Breast epithelium (tissue), 4 donors: ENCODE measurements at places on chromosomes 7 and 10.
A peak's percentile ranks its signal among the peaks of the same experiment; 100 is the strongest.

GRCh38 chr10:62710182-62710581, 94.3 kb upstream of the ADO start:
- no peaks in the 10 kb centered on the region for H3K36me3 ChIP-seq
- H3K27ac ChIP-seq = no peak overlapping the region
- no peaks in the 10 kb centered on the region for H3K27me3 ChIP-seq

DNA sequence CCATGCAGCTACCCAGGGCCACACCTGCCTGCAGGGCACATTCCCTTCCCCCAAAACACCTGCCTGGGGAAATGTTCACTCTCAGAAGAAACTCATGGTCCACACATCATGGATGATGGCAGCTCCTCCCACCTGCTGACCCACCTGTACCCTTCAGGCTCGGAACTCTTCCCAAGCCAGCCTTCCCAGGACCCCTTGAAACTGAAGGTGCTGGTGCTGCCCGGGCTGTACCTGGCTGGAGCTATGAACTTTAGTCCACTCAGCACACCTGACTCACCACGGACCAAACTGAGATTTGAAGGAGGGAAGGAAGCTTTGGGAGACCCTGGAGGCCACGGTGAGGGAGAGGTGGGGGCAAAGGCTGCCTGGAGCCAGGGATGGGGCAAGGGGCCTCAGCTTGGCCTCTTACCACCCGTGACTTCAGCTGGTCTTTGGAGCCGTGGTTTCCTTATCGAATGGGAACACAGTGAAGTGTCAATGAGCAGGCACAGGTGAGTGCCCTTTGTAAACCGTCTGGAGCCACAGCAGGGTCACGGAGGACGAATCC, 30.1 kb upstream of the INPP5A start:
- no peak overlapping the region for H3K4me3 ChIP-seq
- no peak for DNase-seq
- H3K36me3 ChIP-seq = no peaks in the 10 kb centered on the region
- no peaks in the 10 kb centered on the region for H3K4me1 ChIP-seq

DNA sequence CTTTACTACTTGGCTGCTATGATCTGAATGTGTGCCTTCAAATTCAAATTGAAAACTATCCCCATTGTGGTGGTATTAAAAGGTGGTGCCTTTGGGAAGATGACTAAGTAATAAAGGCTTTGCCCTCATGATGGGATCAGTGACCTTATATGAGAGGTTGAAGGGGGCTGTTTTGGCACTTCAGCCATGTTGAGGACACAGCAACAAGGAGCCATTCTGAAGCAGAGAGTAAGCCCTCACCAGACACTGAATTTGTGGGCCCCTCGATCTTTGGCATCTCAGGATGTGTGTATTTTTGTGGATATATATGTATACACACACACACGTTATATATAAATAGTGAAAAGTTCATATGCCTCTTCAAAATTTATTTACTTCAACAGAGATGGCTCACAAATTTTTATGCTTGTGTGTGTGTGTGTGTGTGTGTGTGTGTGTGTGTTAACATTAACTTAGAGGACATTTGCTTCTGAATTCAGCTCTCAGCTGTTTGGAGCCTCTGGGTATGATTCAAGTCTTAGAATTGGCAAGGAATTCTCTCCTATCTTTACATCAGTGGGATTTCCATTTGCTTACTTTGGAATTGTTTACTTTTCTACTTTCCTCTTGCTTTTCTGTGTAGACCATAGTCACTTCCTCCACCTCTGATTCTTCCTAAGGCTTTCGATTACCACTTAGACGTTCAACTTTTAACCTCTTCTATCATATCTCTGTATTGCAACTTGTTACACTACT, 66.6 kb downstream of the MAGI2 start:
- no peak overlapping the region for H3K27ac ChIP-seq
- no peaks in the 10 kb centered on the region for H3K36me3 ChIP-seq
- no peaks in the 10 kb centered on the region for H3K4me1 ChIP-seq
- no peak for DNase-seq
- H3K27me3 ChIP-seq = no peaks in the 10 kb centered on the region

- H3K4me1 ChIP-seq = no peaks in the 10 kb centered on the region
- no peak for DNase-seq
- H3K36me3 ChIP-seq = no peaks in the 10 kb centered on the region
- H3K27ac ChIP-seq = no peak overlapping the region
Measured at GRCh38 chr7:114629762-114630161, 215.1 kb downstream of the FOXP2 start.

GRCh38 chr7:41134300-41135255, 568.3 kb downstream of the INHBA start:
- no peak overlapping the region for H3K27ac ChIP-seq
- no peak for DNase-seq
- no peaks in the 10 kb centered on the region for H3K27me3 ChIP-seq
- H3K4me1 ChIP-seq = no peaks in the 10 kb centered on the region

DNA sequence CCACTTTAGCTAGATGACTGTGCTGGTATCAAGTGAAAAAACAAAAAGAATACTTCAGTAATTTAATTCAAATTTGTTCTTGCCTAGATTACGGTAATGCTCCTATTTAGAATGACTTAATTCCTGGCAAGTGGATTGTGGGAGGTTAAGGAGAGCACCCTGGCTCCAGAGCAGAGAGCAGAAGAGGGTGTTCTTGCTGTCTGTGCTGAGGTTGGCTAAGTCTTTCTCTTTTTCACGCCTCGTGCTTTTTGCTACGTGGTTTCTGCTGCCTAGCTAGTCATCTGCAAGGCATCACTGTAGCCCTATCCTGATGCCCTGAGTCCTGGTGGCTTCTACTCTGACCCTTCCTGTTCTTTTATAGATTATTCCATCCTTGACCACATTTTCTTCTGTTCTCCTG, 101.4 kb downstream of the INSYN2A start:
- DNase-seq = no peak
- H3K27ac ChIP-seq = no peak overlapping the region
- no peaks in the 10 kb centered on the region for H3K4me1 ChIP-seq
- no peak overlapping the region for H3K4me3 ChIP-seq
- no peaks in the 10 kb centered on the region for H3K36me3 ChIP-seq

GRCh38 chr7:121401896-121402295, 5.8 kb upstream of the FAM3C start:
- no peaks in the 10 kb centered on the region for H3K27me3 ChIP-seq
- DNase-seq = no peak
- no peaks in the 10 kb centered on the region for H3K36me3 ChIP-seq
- H3K4me3 ChIP-seq = no peak overlapping the region

- no peak for DNase-seq
- no peaks in the 10 kb centered on the region for H3K4me1 ChIP-seq
- H3K27me3 ChIP-seq = no peaks in the 10 kb centered on the region
- H3K4me3 ChIP-seq = no peak overlapping the region
- no peak overlapping the region for H3K27ac ChIP-seq
Measured at GRCh38 chr7:98934267-98934666, 55.9 kb downstream of the TRRAP start.

GRCh38 chr10:67657775-67658174, 38.2 kb downstream of the CTNNA3 start:
- no peaks in the 10 kb centered on the region for H3K4me1 ChIP-seq
- H3K36me3 ChIP-seq = no peaks in the 10 kb centered on the region
- H3K27ac ChIP-seq = no peak overlapping the region

GRCh38 chr10:78798976-78799730, 269.6 kb upstream of the ZMIZ1 start:
- H3K4me1 ChIP-seq = peaks cover 7% of the 10 kb centered on the region
- H3K27me3 ChIP-seq = no peaks in the 10 kb centered on the region
- no peak overlapping the region for H3K27ac ChIP-seq
- H3K4me3 ChIP-seq = no peak overlapping the region

- H3K27ac ChIP-seq = no peak overlapping the region
- DNase-seq = no peak
- H3K4me3 ChIP-seq = no peak overlapping the region
- H3K36me3 ChIP-seq = no peaks in the 10 kb centered on the region
- H3K27me3 ChIP-seq = no peaks in the 10 kb centered on the region
Measured at GRCh38 chr10:126119599-126119998, 223.2 kb downstream of the FANK1 start.

GRCh38 chr7:82926477-82926876, 236.2 kb downstream of the PCLO start:
- no peaks in the 10 kb centered on the region for H3K4me1 ChIP-seq
- H3K27ac ChIP-seq = no peak overlapping the region
- no peaks in the 10 kb centered on the region for H3K36me3 ChIP-seq
- no peak overlapping the region for H3K4me3 ChIP-seq
- no peak for DNase-seq
- no peaks in the 10 kb centered on the region for H3K27me3 ChIP-seq

DNA sequence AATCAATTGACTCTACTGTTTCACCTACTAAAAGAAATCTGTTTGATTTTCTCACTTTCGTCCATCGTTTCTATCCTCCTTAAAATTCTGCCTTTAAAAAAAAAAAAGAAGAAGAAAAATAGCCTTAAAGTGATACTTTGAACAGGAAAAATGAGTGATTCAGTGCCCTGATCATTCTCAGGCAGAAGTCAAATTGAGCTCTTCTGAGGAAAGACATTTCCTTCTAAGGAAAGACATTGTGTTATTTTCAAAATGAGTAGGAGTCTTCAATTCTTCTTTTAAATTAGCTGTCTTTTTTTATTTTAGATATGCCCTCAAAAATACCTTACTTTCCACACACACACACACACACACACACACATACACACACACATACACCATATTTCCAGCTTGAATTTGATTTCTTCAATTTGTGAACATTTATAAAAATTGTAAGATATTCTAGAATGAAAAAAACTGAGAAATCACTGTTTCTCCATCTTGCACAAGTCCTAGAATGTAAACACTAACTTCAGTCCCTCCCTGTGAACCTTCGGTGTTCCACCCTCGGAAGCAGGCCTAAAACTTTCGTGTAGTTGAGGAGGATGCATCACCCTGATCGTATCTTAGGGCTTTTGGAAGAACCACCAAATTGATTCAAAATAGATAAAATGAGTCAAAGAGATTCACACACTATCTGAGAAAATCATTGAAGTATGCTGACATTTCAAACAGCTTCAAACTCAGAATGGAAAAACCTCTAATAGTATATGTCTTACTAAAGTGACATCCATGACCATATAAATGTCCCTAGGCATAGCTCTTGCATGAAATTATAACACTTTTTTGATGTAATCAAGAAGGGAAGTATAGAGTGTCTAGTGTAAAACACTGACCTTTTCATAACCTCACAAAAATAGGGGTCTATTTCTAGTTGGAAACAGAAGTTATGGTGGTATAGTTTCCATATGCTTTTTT, 270.8 kb downstream of the GATA3 start:
- H3K27ac ChIP-seq = no peak overlapping the region
- H3K4me3 ChIP-seq = no peak overlapping the region
- H3K27me3 ChIP-seq = no peaks in the 10 kb centered on the region
- DNase-seq = no peak
- H3K4me1 ChIP-seq = no peaks in the 10 kb centered on the region

- H3K27ac ChIP-seq = no peak overlapping the region
- no peak overlapping the region for H3K4me3 ChIP-seq
- DNase-seq = no peak
- no peaks in the 10 kb centered on the region for H3K4me1 ChIP-seq
Measured at GRCh38 chr7:140745266-140746058, 49.0 kb downstream of the NDUFB2 start.

- H3K4me3 ChIP-seq = no peak overlapping the region
- no peaks in the 10 kb centered on the region for H3K36me3 ChIP-seq
- no peaks in the 10 kb centered on the region for H3K27me3 ChIP-seq
- no peak for DNase-seq
Measured at GRCh38 chr10:94194256-94194655, 168.5 kb downstream of the NOC3L start.

GRCh38 chr7:29980151-29980550, 9.4 kb downstream of the SCRN1 start:
- no peaks in the 10 kb centered on the region for H3K4me1 ChIP-seq
- H3K27ac ChIP-seq = no peak overlapping the region
- H3K4me3 ChIP-seq = no peak overlapping the region

- no peak overlapping the region for H3K27ac ChIP-seq
- no peaks in the 10 kb centered on the region for H3K36me3 ChIP-seq
- no peak for DNase-seq
- H3K27me3 ChIP-seq = no peaks in the 10 kb centered on the region
- no peak overlapping the region for H3K4me3 ChIP-seq
- H3K4me1 ChIP-seq = no peaks in the 10 kb centered on the region
Measured at GRCh38 chr7:88300401-88300945, 6.2 kb downstream of the STEAP4 start.

DNA sequence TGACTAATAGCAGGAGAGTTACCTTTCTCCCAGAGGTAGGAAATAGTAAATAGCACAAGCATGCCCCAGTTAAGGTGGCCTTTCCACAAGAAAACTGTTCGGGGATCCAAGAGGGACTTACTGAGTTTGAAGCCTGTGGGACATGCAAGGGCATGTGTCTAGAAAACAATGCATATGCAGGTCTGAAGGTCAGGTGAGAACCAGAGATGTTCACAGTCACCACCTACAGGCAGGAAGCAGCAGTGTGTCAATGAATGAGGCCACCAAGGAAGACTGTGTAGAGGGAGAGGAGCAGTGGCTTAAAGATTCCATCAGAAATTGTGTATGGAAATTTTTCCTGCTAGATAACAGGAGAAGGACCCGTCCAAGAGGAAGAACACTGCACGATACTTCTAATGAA, 66.0 kb downstream of the CALD1 start:
- H3K4me1 ChIP-seq = no peaks in the 10 kb centered on the region
- H3K36me3 ChIP-seq = no peaks in the 10 kb centered on the region
- no peak overlapping the region for H3K4me3 ChIP-seq
- no peak for DNase-seq
- H3K27me3 ChIP-seq = no peaks in the 10 kb centered on the region

GRCh38 chr7:65390588-65390987, 16.9 kb downstream of the ZNF92 start:
- no peak for DNase-seq
- no peaks in the 10 kb centered on the region for H3K27me3 ChIP-seq
- H3K4me1 ChIP-seq = no peaks in the 10 kb centered on the region
- H3K4me3 ChIP-seq = no peak overlapping the region
- H3K27ac ChIP-seq = no peak overlapping the region

GRCh38 chr10:24556750-24557742, 166.6 kb downstream of the ARHGAP21 start:
- H3K36me3 ChIP-seq = no peaks in the 10 kb centered on the region
- H3K4me1 ChIP-seq = peaks cover 6% of the 10 kb centered on the region
- no peak for DNase-seq

DNA sequence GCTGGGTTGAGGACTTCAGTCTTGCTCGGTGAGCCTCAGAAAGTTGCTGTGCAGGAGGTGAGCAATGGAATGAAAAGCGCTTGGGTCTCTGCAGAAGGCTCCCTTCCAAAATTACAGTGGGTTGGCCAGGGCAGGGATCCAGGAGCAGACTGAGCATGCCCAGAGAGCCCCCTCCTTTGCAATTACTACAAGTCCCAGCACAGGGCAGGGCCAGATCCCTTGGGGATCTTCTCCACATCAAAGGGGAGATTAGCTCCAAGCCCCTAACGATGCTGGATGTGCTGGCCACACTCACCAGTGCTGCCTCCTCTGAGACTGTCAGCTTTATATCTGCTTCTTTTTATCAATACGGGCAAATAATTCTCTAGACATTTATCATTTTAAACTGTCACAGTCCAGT, 337.5 kb downstream of the RPS24 start:
- peaks cover 3% of the 10 kb centered on the region for H3K4me1 ChIP-seq
- H3K36me3 ChIP-seq = no peaks in the 10 kb centered on the region

GRCh38 chr7:39341083-39341482, 225.1 kb upstream of the YAE1 start:
- H3K27me3 ChIP-seq = no peaks in the 10 kb centered on the region
- H3K4me1 ChIP-seq = no peaks in the 10 kb centered on the region
- DNase-seq = no peak
- no peak overlapping the region for H3K4me3 ChIP-seq
- no peaks in the 10 kb centered on the region for H3K36me3 ChIP-seq

GRCh38 chr10:95560278-95561176, 644 bp downstream of the SORBS1 start:
- no peaks in the 10 kb centered on the region for H3K27me3 ChIP-seq
- peak; percentile 55 for DNase-seq
- no peaks in the 10 kb centered on the region for H3K36me3 ChIP-seq
- H3K27ac ChIP-seq = peak overlapping the region; percentile 83
- peaks cover 9% of the 10 kb centered on the region for H3K4me1 ChIP-seq
